NCI-H187 treated with DMSO at 0.1 percent for 48 hours (cell line): ENCODE measurements at places on chromosomes 6 and 20.

GRCh38 chr20:2761885-2762284, 38.5 kb downstream of the CPXM1 start:
- DNase-seq: no peak

DNA sequence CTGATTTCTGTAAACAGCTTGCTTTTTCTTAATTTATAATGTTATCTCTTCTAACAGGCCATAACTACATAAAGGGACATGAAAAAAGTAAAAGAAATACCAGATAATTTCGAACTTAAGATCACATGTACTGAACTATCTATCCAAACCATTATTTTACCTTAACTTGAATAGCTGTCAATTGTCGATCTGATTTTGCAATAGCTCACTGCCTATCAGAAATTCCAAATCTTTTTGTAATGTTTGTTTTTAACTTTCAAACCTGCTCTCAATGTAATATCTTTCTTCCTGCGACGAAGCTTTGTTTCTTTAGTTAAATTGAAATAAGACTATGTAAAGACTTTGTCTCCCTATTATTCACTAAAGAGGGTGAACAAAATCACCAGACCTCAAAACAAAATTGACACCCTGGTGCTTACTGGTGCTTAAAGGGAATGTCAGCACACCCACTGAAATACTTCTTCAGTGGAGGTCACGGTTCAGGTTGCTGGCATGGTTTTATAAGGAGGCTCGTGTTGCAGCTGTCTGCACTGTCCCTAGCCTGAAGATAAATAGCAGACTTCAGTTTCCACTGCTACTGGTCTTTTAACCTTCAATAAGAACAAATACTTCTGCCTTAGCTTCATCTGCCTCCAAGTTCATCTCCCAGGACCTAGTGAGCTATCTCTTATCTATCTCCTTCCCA, 117.5 kb upstream of the QKI start:
- DNase-seq: no peak

DNA sequence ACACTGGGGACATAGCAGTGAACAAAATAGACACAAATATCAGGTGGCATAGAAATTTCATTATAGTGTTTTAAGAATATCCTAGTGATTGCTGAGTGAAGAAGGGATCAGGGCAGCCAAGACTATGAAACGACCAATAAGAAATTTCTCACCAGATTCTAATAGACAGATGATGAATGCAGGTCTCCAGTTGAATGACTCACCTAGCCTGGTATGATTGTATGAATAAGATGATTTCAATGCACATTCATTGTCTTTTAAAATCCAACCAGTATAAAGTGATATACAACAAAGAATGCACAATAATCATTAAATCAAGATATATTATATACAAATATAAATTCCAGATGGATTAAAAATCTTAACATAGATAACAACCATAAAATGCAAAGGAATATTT, 124.5 kb upstream of the TENT5A start:
- DNase-seq: no peak

DNA sequence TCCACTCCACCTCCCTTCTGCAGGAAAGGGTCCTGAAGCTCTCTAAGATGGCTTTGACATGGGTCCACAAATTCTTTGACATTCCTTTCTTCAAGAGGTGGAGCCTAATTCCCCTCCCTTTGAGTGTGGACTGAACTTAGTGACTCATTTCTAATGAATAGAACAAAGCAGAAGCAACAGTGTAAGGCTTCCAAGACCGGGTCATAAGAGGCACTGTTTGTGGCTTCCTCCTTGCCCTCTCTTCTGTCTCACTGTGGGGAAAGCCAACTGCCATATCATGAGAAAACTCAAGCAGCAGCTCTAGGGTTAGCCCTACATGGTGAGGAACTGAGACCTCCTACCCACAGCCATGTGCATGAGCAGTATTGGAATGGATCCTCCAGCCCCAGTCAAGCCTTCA, 5.9 kb upstream of the CDK5RAP1 start:
- no peak for DNase-seq

- no peak for DNase-seq
Measured at GRCh38 chr6:104207635-104208034, 652.1 kb downstream of the HACE1 start.

DNA sequence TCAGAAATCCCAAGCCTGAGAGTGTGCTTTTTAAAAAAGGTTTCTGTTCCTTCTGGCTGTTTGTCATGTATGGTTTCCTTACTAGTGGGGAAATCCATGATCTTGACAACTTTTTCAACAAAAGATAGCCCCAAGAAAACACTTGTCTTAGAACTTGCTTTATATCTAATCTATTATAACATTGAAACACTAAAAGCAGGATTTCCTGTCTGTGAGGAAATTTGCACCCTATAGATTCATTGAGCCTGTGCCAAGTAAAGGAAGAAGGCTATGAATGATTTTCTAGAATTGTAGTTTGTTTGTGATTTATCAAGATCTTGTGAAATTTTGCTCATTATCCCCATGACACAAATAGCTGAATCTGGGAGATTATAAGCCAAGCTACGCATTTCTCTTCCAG, 238.6 kb upstream of the RIN2 start:
- no peak for DNase-seq

- no peak for DNase-seq
Measured at GRCh38 chr6:21144928-21145327, 448.6 kb upstream of the SOX4 start.

GRCh38 chr6:43877463-43878126, 107.6 kb downstream of the VEGFA start:
- DNase-seq: no peak

GRCh38 chr6:37256692-37257319, 766 bp upstream of the TBC1D22B start:
- DNase-seq: no peak

GRCh38 chr20:54454982-54455381, 20.4 kb upstream of the DOK5 start:
- no peak for DNase-seq

DNA sequence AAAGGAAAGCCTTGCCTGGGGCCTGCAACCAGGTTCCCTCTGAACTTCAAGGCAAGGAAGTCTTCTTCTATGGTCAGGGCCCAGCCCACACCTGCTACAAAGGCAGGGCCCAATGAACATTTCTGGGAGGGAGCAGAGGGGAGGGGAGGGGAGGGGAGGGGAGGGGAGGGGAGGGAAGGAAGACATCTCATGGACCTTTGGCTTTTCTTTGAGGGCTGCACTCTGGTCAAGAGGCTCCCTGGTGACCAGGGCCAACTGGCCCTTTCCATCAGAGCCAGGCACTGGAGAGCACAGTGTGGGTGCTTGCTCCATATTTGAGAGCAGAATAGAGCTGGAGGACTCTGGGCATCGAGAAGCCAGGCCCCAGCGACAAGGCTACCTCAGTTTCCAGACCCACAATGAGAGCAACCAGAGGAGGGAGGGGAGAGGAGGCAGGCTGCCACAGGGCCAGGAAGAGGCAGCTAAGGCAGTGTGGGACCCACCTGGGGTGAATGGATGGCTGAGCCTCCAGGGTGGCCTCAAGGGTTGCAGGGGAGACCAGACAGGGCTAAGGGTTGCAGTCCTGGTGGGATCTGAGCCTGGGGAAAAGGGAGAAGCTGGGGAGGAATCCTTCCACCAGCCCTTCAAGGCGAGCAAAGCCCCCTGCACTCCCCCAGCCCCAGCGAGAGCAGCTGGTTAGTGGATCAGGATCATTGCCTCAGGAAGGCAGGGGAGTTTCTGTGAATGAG, 84.8 kb downstream of the MRPL14 start:
- DNase-seq: no peak

DNA sequence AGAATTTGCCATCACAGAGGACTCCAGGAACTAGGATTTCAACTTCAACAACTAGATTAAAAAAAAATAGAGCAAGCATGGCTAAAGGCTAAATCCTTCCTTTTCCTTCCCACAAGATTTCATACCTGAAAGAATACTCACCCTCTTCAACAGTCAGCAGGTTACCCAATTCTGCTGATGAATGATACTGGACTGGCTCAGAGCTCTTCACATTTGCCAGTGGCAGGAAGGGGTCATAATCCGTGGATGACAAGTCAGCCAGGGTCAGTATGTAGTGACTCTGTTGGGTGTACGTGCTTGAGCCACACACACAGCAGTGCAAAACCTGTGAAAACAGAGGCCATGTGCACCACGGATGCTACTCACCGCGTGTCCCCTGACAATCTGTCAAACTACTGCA, 152.9 kb downstream of the INSM1 start:
- no peak for DNase-seq

GRCh38 chr20:3869839-3870634, 19.1 kb upstream of the PANK2 start:
- no peak for DNase-seq

GRCh38 chr6:22716721-22717120, 147.4 kb downstream of the HDGFL1 start:
- DNase-seq: no peak

- DNase-seq: no peak
Measured at GRCh38 chr6:124887872-124888580, 74.2 kb upstream of the RNF217 start.

DNA sequence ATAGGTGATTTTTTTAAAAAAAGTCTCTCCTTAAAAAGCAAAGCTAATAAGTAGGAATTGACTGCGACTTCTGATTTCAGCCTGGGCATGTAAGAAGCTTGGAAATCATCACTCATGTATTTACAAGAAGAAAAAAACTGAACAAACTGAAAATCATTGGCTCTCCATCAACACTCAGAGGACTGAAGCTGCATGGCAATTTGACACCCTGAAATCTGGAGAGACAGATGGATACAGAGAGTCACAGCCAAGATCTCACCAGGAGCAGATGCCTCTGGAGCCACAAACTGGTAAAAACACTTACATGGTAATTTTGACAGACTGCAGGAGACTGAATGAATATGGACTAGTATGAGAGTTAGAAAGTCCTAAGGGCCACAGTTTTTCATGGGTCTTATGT, 191.2 kb upstream of the TCF21 start:
- no peak for DNase-seq

DNA sequence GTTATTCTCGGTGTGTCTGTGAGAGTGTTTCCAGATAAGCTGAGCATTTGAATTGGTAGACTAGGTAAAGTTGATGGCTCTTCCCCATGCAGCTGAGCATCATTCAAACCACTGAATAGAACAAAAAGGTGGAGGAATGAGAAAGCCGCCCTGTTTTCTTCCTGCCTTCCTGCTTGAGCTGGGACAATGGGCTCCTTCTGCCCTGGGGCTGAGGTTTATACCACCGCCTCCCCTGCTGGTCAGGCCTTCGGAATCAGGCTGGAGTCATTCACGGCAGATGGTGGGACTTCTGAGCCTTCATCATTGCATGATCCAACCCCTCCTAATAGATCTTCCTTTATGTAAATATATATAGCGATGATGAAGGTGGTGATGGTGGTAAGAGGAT, 124.9 kb downstream of the ANKRD60 start:
- no peak for DNase-seq

GRCh38 chr6:44135173-44135758, 7.9 kb downstream of the TMEM63B start:
- no peak for DNase-seq

DNA sequence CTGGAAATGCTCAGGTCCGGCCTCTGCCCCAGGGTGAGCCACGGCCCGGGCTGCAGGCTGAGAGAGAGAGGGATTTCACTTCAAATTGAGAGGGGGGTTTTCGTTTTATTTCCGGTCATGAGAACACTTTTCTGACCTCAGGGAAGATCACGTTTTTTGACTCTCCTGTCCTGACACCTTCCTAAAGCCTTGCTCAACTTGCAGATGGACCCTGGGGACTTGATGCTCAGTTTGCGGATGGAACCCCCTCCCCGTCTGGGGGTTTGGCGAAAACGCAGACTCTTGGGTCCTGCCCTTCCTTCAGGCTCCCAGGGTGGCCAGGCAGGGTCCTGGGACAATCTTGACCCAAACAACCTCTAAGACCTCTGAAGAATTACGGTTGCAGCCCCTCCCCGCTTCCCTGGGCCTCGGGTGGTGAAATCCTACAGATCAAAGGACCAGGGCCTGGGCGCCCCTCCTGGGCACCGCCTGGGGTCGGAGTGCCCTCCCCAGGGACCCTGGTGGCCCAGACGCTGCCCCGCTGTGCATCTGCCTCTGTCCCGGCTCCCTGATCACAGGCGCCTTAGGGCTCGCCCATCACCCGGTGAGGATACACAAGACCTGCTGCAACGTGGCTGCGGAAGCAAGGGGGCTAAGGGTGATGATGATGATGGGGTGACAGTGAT, 148.2 kb downstream of the ERMARD start:
- no peak for DNase-seq

- DNase-seq: no peak
Measured at GRCh38 chr20:8133310-8133768, 1.3 kb downstream of the PLCB1 start.

DNA sequence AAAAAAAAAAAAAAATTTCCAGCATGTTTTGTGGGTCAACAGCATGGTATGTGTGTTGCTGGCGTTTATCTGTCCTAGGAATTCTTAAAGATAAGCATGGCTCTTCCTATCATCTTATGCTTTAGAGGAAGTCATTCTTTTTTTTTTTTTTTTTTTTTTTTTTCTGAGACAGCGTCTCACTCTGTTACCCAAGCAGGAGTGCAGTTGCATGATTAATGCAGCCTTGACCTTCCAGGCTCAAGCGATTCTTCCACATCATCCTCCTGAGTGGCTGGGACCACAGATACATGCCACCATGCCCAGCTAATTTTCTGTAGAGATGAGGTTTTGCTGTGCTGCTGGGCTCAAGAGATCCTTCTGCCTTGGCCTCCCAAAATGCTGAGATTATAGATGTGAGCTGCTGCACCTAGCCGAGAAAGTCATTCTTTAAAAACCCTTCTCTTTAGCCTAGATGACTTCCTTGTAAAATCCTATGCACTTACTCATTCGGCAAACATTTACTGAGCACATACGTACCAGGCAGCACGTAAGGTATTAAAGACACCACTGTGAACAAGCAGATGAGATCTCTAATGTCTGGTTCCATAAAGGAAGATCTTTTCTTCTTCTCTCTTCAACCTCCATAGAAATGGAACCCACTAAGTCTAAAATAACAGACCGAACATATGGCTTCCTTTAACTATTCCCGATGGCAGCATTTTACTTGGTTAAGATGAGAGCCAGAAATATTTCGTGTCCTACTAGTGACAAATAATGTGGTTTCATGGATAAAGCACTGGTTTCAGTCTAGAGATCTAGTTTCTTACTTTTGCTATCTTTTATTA, 122.4 kb downstream of the RIN2 start:
- no peak for DNase-seq

- DNase-seq: no peak
Measured at GRCh38 chr6:45599053-45599452, 221.3 kb upstream of the SUPT3H start.

GRCh38 chr20:43766385-43766784, 39.6 kb upstream of the GTSF1L start:
- DNase-seq: no peak

GRCh38 chr6:105015482-105015881, 58.6 kb downstream of the LIN28B start:
- DNase-seq: no peak

DNA sequence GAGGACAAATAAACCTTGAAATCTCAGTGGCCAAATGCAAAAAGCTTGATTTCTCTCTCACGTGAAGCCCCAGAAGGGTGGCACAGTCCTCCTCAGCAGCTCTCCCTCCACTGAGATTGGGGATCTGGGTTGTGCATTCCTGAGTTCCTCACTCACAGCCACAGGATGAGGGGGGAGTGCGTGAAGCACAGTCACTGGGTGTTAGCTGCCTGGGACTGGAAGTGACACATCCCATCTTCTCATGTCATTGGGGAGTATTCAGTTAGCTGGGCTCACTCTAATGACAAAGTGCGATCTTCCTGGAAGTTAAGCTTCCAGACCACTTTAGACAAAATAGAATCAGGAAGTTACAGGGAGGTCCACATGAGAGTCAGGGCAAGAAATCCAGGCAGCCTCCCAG, 192.2 kb upstream of the LRFN2 start:
- no peak for DNase-seq

GRCh38 chr6:149094934-149095351, 222.6 kb upstream of the TAB2 start:
- DNase-seq: no peak

- no peak for DNase-seq
Measured at GRCh38 chr6:111276335-111276734, 189.0 kb downstream of the SLC16A10 start.
